ENCODE measurements at places on chromosomes 3 and 15. TPM values are rescaled to one million over a fixed set of nuclear protein-coding genes. Genes with fewer than 3 reads are reported as not detected.

DNA sequence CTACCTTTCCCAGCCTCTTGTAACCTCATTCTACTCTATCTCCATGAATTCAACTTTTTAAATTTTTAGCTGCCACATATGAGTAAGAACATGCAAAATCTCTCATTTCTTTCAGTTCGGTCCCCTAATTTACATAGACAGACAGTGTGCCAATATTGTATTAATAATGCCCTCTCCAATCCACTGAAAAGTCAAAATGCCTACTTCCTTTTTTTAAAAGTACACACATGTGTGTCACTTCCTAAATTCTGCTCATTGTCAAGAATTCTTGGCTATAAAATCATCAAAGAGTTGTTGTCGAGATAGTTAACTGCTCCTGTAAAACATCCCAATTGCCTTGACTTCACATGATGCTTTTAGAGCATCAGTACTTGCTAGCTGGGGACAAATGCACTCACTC is 84.2 kb upstream of the IL12A start:
- no peak for DNase-seq

DNA sequence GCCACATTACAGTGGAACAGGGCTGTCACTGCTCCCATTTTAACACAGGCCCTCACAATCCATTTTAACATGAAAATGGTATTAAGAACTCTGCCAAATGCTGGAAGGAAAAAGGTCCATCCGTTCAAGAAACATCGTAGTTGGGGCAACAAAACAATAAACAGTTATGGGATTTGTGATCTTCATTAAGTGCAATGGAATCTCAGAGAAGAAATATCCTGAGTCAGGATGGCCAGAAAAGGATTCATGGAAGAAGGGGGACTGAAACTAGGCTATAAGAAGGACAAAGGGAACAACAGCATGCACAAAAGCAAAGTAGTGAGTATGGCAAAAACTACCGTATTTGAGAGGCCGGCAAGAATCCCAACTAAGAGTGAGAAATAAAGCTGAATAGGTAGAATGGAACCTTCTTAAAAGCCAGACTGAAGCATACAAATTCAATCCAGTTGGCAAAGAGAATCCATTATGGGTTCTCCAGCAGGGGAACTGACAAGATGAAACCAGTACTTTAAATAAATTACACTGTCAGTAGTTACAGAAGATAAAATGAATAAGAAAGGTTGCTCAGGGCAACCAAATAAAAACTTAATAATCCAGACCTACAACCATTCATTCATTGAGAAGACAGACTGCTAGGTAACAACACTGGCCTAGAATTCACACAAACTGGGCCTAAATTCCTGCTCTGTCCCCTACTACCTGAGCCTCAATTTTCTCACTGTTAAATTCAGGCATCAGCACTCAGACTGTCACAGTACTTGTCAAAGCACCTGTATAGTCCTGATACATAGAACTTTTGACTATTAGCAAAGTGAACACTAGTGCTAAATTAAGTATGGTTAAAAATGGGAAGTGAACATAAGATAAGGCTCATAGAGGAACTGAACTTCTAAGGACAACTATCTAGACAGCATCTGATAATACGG is 6.3 kb downstream of the TBL1XR1 start:
- DNase-seq: no peak

DNA sequence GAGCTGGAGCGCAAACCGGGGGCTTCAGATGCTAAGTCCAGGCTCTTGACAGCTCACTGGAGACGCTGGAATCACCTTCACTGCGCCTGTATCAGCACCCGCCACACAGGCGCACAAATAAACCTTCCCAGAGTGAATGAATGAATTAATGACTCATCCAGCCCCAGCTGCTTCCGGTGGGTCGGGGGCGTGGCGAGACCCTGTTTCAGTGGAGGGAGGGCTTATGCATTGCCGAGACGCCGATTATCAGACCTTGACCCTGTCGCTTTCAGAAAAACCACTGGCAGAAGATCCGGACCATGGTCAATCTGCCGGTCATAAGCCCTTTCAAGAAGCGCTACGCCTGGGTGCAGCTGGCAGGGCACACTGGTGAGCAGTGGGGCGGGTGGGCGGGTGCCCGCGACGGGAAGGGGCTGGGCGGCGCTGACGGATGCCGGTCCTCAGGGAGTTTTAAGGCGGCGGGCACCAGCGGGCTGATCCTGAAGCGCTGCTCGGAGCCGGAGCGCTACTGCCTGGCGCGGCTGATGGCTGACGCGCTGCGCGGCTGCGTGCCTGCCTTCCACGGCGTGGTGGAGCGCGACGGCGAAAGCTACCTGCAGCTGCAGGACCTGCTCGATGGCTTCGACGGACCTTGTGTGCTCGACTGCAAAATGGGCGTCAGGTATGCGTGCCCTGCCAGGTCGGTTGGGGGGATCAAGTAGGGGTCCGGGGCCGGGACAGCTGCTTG is 7.7 kb downstream of the ITPKA start:
- DNase-seq: no peak

- peak; percentile 45 for DNase-seq
Measured at GRCh38 chr3:132641837-132642538, 17.6 kb downstream of the ACAD11 start.

DNA sequence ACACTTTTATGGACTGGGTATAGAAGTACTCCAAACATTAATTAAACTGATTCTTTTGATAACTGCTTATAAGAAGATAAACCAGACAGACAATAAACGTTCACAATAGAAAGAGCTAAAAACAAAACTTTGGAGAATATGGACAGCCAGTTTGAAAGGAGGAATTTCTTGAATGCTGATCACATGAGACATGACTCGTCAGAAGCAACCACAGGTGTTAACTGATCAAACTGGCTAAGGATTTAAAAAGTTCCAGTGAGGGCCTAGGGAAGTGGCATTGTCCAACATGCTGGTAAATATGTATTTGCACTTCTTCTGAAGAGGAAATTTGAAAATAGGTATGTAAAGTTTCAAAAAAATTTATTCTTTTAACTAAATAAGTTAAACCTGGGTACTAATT is 29.4 kb upstream of the AP3B2 start:
- DNase-seq: no peak

GRCh38 chr3:151109286-151109800 is 23.9 kb downstream of the MED12L start:
- DNase-seq: peak; percentile 6

Gene P2RY1
- not detected for polyA plus RNA-seq
